Hepatocyte (in vitro differentiated cells): ENCODE measurements at places on chromosomes 4 and X. TPM values are rescaled to one million over a fixed set of nuclear protein-coding genes. Genes with fewer than 3 reads are reported as not detected.

The SPIN2A gene
- 0.24 and 1.0 TPM in 2 replicates for total RNA-seq

The CFAP47 gene
- 0.13 and 1.8 TPM in 2 replicates for total RNA-seq

The KCNE5 gene
- 0.10 and 1.8 TPM in 2 replicates for total RNA-seq

The PPP1R2C gene
- not detected in 2 replicates for total RNA-seq
